ENCODE measurements at places on chromosomes 7 and 10. TPM values are rescaled to one million over a fixed set of nuclear protein-coding genes. Genes with fewer than 3 reads are reported as not detected.
A peak's percentile ranks its signal among the peaks of the same experiment; 100 is the strongest.

GRCh38 chr10:60542657-60543056 lies 153.0 kb upstream of the ANK3 start:
- no peak for DNase-seq
- H3K27me3 ChIP-seq, result no peaks in the 10 kb centered on the region
- peaks cover 7% of the 10 kb centered on the region for H3K4me1 ChIP-seq
- no peak overlapping the region for H3K4me3 ChIP-seq
- H3K27ac ChIP-seq, result no peak overlapping the region
- H3K36me3 ChIP-seq, result no peaks in the 10 kb centered on the region

DNA sequence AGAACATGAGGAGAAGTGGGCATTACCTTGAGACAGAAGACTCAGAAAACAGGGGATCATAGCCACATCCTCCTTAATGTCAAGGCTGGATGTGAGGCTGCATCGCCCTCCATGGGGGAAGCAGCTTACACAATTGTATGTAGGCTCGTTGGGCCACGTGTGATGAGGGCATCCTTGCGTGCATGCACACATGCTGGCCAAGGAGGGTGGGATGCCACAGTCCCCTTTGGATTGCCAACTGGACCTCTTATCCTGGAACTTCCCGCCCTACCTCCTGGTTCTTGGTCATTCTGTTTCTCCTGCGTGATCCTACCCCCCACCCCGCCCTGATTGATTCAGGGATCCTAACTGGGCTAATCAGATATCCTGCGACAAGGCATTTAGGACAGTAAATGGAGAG lies 102.0 kb downstream of the PRKAG2 start:
- no peak overlapping the region for H3K4me3 ChIP-seq
- no peaks in the 10 kb centered on the region for H3K27me3 ChIP-seq
- no peak overlapping the region for H3K27ac ChIP-seq

- peaks cover 51% of the 10 kb centered on the region for H3K4me1 ChIP-seq
- peak overlapping the region; percentile 65 for H3K4me3 ChIP-seq
- no peak overlapping the region for H3K27ac ChIP-seq
Observed at GRCh38 chr10:27741173-27742091, 4.2 kb downstream of the MKX start.

Gene OR2A5
- total RNA-seq, result not detected

All from heart left ventricle (tissue), 16 donors.